Stomach (tissue), 19 donors: ENCODE measurements at places on chromosomes 16 and 17.

GRCh38 chr16:69775563-69775962, 13.4 kb downstream of the WWP2 start:
- DNase-seq: no peak

GRCh38 chr16:11679250-11679649, 11.0 kb downstream of the SNN start:
- DNase-seq: no peak

DNA sequence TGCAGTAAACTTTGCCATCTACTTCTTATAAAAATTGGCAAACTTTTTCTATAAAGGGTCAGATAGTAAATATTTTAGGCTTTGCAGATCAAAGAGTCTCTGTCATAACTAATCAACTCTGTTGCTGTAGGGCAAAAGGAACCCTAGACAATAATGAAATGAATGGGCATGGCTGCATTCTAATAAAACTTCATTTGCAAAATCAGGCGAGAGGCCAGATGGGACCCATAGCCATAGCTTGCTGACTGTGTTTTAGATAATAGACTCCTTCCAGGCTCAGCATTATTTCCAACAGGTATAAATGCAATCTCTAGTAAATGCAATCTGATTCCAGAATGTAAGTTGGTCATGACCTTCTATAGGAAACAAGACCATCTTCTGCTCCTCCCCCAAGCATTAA, 490.7 kb downstream of the TOX3 start:
- no peak for DNase-seq

- peak; percentile 91 for DNase-seq
Observed at GRCh38 chr17:4899341-4900230, at the start of gene C17orf107. TSS of gene C17orf107 (plus strand) at chr17:4899536. CDS start at chr17:4899763, 227 bp downstream.

GRCh38 chr16:55175389-55175788, 148.6 kb upstream of the IRX6 start:
- DNase-seq: no peak
